ENCODE measurements at places on chromosomes 6 and 20. TPM values are rescaled to one million over a fixed set of nuclear protein-coding genes. Genes with fewer than 3 reads are reported as not detected.
A peak's percentile ranks its signal among the peaks of the same experiment; 100 is the strongest.

DNA sequence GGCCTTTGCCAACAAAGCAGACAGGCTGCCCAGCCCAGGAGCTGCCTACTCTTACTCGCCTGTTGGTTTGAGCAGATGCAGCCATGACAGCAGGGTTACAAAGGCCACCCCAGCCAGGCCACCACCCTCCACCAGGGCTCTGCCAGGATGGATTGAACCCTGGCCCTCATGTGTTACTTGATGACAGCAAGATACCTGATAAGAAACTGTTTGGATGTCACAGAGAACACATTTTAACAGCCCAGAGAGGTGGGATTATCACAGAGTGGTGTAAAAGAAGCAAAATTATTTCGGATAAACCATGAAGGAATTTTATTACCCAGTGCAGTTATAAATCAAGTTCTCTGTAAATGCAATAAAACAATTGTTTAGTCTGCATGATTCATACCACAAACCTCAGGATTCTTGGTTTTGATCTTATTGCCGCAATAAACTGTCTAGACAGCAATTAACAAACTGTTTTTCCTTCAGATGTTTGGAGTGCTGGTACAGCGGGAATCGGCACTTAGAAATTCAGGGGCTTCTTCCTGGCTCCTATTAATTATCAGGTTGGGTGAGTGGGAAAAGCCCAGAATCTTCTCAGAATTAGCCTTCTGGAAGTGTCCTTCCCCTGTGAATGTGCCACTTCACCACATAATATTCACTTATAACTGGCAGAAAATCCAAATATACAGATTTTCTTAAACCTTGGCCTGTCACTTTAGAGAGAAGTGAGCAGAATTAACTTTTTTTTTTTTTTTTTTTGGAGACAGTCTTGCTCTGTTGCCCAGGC lies 58.0 kb upstream of the SALL4 start:
- no peaks in the 10 kb centered on the region for H3K27me3 ChIP-seq
- H3K27ac ChIP-seq = no peak overlapping the region
- no peak overlapping the region for H3K4me3 ChIP-seq
- no peaks in the 10 kb centered on the region for H3K36me3 ChIP-seq
- no peak for DNase-seq
- no peaks in the 10 kb centered on the region for H3K4me1 ChIP-seq

DNA sequence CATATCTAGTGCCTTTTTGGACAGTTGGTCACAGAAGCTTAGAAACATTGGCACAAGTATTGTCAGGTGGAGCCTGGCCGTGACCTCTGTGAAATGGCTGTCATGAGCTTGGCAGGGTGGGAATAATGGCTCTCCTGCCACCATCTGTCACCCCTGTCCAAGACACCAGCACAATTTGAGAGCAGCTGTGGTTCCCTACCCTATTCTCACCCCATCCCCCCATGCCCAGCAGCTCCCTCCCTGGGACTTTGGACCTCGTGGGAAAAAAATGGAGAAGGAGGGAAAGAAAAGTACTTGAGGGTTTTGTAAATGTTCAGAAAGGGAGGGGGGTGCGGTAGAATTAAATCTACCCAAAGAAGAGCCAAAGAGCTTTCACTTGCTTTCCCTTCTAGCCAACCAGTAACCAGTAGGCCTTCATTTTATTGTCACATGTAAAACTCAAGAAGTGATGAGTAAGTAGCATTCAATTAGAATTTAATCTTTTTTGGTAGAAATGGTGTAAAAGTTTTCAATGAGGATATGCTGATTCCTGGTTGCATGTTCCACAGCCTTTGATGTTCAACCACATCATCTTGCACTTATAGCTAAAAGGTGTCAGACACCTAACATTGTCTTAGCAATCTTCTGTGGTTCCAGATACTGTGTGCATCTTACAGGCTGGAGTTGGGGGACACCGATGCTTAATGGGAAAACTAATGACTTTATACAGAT lies 263.5 kb upstream of the TAB2 start:
- DNase-seq = peak; percentile 87
- no peaks in the 10 kb centered on the region for H3K36me3 ChIP-seq
- no peak overlapping the region for H3K4me3 ChIP-seq
- H3K27ac ChIP-seq = peak overlapping the region; percentile 56
- H3K4me1 ChIP-seq = peaks cover 38% of the 10 kb centered on the region

DNA sequence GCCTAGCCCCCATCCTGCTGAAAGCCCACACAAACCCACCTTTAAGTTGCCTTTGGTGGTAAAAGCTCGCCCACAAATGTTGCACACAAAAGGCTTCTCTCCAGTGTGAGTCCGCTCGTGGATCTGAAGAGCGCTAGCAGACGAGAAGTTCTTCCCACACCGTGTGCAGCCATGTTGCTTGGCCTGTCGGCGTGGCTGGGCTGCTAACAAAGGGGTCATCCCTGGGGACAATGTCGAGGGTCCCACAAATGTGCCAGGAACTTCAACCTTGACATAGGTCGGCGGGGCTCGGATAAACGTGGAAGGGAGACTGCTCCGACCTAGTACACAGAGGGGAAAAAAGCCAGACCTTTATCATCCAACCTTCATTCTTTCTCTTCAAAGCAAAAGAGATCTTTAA lies 13.5 kb downstream of the SALL4 start:
- no peak overlapping the region for H3K27ac ChIP-seq
- no peaks in the 10 kb centered on the region for H3K4me1 ChIP-seq
- H3K4me3 ChIP-seq = no peak overlapping the region
- H3K36me3 ChIP-seq = no peaks in the 10 kb centered on the region
- DNase-seq = no peak

- no peaks in the 10 kb centered on the region for H3K4me1 ChIP-seq
- H3K36me3 ChIP-seq = no peaks in the 10 kb centered on the region
- H3K27ac ChIP-seq = no peak overlapping the region
- H3K27me3 ChIP-seq = no peaks in the 10 kb centered on the region
Measured at GRCh38 chr6:133623065-133623464, 265.8 kb upstream of the TCF21 start.

DNA sequence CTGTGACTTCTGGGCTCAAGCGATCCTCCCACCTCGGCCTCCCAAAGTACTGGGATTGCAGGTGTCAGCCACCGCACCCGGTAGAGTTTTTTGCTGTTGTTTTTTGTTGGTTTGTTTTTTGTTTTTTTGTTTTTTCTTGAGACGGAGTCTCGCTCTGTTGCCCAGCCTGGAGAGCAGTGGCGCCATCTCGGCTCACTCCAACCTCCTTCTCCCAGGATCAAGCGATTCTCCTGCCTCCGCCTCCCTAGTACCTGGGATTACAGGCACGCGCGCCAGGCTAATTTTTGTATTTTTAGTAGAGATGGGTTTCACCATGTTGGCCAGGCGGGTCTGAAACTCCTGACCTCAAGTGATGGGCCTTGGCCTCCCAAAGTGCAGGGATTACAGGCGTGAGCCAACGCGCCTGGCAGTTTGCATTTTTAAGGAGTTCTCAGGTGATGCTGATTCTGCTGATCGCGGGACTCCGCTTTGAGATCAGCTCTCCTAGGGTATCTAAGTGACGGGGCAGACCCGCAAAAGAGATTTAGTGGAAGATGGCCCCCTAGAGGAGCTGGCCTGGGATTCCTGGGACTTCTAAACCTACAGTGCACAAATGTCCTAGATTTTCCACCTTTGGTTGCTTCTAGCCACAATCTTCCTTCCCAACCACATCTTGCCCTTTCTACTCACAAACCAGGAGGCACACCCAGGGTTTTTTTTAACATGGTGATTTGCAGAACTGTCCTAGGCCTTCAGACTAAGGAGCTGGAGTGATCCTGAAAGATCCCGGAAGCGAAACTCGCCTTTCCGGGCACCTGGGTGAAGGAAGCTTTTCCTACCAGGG lies 45.2 kb downstream of the DPPA5 start:
- peak overlapping the region; percentile 63 for H3K27ac ChIP-seq
- no peak for DNase-seq
- H3K4me1 ChIP-seq = no peaks in the 10 kb centered on the region

GRCh38 chr6:151254451-151255081 lies 14.8 kb downstream of the AKAP12 start:
- no peaks in the 10 kb centered on the region for H3K27me3 ChIP-seq
- no peak overlapping the region for H3K4me3 ChIP-seq
- DNase-seq = no peak
- H3K4me1 ChIP-seq = no peaks in the 10 kb centered on the region
- H3K36me3 ChIP-seq = no peaks in the 10 kb centered on the region

DNA sequence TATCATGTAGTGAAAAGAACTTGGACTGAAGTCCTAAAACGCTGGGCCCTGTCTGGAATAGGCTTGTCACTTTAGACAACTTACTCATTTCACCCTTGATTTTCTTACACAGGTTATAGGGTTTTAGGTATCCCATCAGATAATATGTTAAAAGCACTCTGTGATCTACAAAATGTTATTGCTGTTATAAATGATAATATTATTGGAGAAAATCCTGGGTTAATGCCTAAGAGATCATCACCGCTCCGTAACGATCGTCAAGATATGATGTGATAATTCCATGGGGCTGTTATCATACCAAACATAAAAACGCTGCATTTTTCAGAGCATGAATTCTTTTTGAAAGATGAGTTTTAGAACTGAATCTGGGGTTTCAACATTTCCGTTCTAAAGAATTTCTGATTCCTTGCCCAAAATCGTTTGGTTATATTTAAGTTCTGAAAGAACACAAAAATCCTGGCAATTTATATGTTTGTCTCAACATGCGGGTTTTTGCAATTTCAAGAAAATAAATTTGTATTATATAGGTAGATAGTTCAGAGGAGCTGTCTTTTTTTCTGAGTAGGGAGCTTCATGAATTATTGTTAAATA lies 154.8 kb downstream of the FOXC1 start:
- no peaks in the 10 kb centered on the region for H3K36me3 ChIP-seq
- no peak overlapping the region for H3K27ac ChIP-seq
- H3K27me3 ChIP-seq = no peaks in the 10 kb centered on the region

DNA sequence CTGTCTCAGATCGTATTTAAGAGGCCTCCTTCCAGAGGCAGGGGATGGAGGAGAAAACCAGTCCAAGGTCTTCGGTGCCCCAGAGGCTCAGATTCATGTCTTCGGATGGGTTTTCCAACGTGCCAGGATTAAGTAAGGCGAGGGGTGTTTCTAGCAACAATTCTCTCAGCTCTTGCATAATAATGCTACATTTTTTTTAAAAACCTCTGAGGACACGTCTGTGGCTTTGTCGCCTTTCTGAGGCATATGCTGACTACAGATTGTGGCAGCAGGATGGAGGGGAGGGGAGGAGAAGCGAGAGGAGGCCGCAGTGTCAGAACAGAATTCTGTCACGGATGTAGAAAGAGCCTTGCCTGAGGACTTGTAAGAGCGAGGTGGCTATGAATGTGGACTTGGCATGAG lies 17.7 kb upstream of the CCDC167 start:
- DNase-seq = no peak
- no peaks in the 10 kb centered on the region for H3K4me1 ChIP-seq
- H3K27ac ChIP-seq = no peak overlapping the region
- H3K4me3 ChIP-seq = no peak overlapping the region
- no peaks in the 10 kb centered on the region for H3K36me3 ChIP-seq

GRCh38 chr6:22668307-22668706 lies 98.9 kb downstream of the HDGFL1 start:
- no peak overlapping the region for H3K4me3 ChIP-seq
- DNase-seq = no peak
- no peaks in the 10 kb centered on the region for H3K36me3 ChIP-seq
- H3K4me1 ChIP-seq = no peaks in the 10 kb centered on the region
- H3K27ac ChIP-seq = no peak overlapping the region
- H3K27me3 ChIP-seq = no peaks in the 10 kb centered on the region

DNA sequence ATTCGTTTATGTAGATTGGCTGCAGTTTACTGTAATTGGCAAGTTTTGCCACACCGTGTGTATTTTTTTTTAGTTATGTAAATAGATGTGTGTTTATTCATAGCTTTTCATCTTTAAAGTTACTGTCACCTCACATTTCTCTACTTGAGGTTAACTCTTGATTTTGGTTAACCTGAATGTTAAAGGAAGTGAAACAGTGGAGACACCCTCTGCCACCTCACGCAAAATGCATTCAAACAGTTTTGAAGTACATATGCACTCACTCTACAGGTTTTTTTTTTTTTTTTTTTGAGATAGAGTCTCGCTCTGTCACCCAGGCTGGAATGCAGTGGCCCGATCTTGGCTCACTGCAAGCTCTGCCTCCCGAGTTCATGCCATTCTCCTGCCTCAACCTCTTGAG lies 17.7 kb downstream of the OR2A4 start:
- H3K27me3 ChIP-seq = no peaks in the 10 kb centered on the region
- H3K4me3 ChIP-seq = no peak overlapping the region
- H3K4me1 ChIP-seq = no peaks in the 10 kb centered on the region

DNA sequence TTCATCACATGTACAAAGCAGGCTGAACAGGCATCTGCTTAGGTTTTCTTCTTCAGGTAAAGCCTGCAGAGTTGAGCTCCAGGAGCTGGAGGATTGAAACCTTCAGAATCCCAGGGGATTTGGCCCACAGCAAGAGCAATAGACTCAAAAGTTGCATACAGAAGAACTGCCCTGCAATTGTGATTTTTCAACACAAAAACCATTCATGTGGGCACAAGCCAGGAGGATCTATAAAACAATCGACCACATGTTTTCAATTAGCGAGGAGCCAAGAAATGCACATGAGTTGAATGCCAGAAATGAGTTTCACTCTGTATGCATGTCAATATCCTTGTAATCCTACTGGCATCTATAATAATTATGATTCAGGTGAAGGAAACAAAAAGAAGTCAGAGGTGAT lies 576.4 kb downstream of the HDGFL1 start:
- no peak overlapping the region for H3K4me3 ChIP-seq
- DNase-seq = no peak
- no peak overlapping the region for H3K27ac ChIP-seq
- H3K36me3 ChIP-seq = no peaks in the 10 kb centered on the region

- no peak overlapping the region for H3K27ac ChIP-seq
- no peaks in the 10 kb centered on the region for H3K27me3 ChIP-seq
- H3K36me3 ChIP-seq = no peaks in the 10 kb centered on the region
- H3K4me3 ChIP-seq = no peak overlapping the region
Measured at GRCh38 chr20:23875606-23876237, 3.8 kb downstream of the CST5 start.

- no peak overlapping the region for H3K4me3 ChIP-seq
- H3K36me3 ChIP-seq = no peaks in the 10 kb centered on the region
- DNase-seq = no peak
- H3K27me3 ChIP-seq = no peaks in the 10 kb centered on the region
- H3K27ac ChIP-seq = no peak overlapping the region
Measured at GRCh38 chr6:72521684-72522083, 100.2 kb upstream of the KCNQ5 start.

- no peaks in the 10 kb centered on the region for H3K27me3 ChIP-seq
- no peaks in the 10 kb centered on the region for H3K36me3 ChIP-seq
- H3K4me3 ChIP-seq = no peak overlapping the region
- no peaks in the 10 kb centered on the region for H3K4me1 ChIP-seq
- H3K27ac ChIP-seq = no peak overlapping the region
Measured at GRCh38 chr20:10961651-10962288, 288.0 kb upstream of the JAG1 start.

GRCh38 chr20:60490217-60491050 lies 532.2 kb downstream of the CDH26 start:
- DNase-seq = no peak
- no peak overlapping the region for H3K4me3 ChIP-seq
- H3K4me1 ChIP-seq = no peaks in the 10 kb centered on the region
- H3K27ac ChIP-seq = no peak overlapping the region
- no peaks in the 10 kb centered on the region for H3K27me3 ChIP-seq
- no peaks in the 10 kb centered on the region for H3K36me3 ChIP-seq

Gene FAM83C
- not detected for total RNA-seq

Gene SPATA2
- total RNA-seq = 7.0 TPM

Gene C20orf202
- total RNA-seq = 0.14 TPM

Gene FAM217A
- 0.69 TPM for total RNA-seq

Gene MTFR2
- 0.61 TPM for total RNA-seq

Gene KIF13A
- 12.0 TPM for total RNA-seq

Data from pancreas (tissue), 10 donors.